ENCODE measurements at places on chromosomes 2 and 18. TPM values are rescaled to one million over a fixed set of nuclear protein-coding genes. Genes with fewer than 3 reads are reported as not detected.

Gene CCDC85A
- polyA plus RNA-seq, result 2.0 TPM

DNA sequence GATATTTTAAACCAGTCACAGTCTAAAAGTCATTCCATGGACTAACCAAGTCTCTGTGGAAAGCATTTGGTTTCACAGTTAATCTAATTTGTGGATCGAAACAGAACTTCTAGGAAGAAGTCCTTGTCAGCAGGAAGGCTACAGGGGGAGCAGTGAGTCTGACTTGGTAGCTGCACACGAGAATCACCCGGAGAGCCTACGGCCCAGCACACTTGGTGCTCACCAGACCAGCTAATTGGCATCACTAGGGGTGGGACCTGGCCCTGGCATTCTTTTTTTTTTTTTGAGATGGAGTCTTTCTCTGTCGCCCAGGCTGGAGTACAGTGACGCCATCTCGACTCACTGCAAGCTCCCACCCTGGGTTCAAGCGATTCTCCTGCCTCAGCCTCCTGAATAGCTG lies 97.7 kb downstream of the ZNF532 start:
- no peak for DNase-seq

DNA sequence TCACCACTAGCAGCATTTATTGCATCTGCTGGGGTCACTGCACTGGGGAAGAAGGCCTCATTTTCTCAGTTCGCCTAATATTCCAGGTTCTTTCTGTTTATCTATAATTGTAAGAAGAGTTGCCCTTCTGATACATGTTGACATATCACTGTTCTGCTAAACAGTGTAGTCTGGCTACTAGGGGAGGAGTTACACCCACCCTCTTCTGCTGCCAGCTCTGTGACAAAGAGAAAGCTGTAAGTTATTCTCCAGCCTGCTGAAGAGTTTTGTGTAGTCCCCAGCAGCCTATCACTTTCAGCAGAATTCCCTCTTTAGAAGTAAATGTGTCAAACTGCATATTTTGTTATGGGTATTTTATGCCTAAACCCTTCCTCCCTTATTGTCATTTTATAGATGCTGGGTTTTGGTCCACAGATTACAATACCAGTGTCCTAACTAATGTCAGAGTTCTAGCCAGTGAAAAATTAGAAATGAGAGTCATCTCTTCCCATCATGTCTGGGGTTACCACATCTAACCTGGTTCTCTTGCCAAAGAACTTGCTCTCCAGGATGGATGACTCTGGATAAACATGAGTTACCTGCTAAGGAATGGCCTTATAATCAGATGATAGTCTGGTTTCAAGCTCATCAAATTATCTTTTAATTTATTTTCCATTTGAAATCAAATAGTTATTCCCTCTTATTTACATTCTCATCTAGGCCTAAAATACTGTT lies 5.6 kb upstream of the MBOAT2 start:
- no peak for DNase-seq

DNA sequence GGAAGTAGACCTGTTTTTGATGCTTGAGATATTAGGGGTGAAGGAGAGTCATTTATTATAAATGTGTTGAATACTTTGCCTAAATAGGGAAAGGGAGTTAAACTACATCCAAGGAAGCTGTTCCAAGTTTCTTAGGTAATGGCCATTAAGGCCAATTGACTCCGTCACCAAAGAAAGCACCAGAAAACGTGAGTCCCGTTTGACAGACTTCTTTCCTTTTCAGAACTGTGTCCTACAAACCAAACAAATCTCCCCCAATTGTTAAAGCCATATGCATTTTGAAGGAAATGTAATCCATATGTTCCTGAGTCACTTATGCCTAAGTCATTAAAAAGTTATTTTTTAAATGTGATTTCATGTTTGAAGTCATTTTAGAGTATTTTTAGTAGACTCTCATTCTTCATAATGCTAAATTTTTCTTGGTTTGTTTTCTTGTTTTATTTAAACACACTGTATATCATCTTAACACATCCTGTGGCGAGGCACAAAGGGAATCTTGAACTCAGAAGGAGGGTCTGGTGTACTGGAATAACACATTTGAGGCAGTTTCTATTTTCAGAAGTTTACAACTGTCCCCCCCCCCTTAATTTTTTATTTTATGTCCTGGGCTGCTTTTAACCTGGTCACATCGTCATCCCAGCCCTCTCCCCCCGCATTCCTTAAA lies 133.7 kb downstream of the RHBDD1 start:
- DNase-seq, result no peak

Gene FEV
- polyA plus RNA-seq, result not detected

GRCh38 chr2:65583061-65583460 lies 150.7 kb upstream of the SPRED2 start:
- DNase-seq, result no peak

GRCh38 chr2:173145454-173145853 lies 69.8 kb downstream of the MAP3K20 start:
- no peak for DNase-seq

All from left lung (tissue), 14 donors.